Occipital lobe (tissue), 3 donors: ENCODE measurements at places on chromosomes 16 and 17.

DNA sequence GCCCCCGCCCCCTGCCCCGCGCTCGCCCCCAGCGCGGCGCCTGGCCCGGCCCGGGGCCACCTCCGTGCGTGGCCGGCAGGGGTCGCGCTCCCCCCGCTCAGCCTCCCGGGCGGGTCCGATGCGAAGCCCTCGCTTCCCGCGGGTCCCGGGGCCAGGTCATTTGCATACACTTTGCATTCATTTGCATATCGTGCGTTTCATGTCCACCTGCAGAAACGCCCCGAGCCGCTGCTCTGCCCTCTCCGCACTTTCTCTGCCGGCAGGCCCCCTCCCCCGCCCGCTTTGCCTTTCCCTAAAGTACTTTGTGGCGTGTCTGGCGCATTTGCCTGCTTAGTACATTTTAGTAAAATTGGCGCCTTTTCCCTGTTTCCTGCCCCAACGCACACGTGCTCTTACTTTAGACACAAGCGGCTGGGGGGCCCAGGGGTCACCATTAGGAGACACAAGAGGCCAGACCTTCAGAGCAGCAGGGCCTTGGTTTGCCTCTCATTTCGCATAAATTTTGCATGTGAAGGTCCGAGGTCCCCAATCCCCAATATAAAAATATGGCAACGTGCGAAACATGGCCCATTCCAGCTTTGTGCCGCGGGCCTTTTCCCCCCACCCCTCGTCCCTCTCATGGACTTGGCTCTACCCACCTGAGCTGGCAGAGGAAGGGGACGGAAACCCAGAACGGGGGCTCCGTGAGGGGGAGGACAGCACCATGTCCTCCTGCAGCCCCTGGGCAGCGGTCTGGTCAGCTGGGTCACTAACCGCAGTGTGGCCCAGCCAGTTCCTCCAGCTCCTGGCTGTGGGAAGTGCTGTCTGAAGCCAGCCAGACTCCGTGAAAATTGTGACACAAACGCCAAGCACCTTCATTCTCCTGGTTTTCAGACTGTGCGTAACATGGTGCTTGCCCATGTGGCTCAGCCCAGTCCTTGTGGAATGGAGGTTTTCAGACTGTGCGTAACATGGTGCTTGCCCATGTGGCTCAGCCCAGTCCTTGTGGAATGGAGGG lies 34.8 kb downstream of the CBFA2T3 start:
- DNase-seq, result no peak

DNA sequence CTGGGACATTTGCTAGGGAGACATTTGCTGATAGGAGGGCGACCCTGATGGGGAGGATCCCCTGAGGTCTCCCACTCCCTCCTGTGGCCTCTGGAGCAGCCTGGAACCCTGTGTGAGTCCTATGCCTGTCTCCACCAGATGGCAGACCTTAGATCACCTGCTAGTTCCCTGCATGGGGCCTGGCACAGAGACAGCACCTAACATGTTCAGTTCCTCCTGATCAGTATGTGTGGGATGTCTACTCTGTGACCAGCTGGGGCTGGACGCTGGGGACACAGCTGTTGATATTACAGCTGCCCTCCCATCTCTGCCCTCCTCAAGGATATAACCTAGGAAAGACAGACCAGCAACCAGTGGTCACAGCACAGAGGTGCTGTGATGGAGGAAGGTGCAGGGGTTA lies 1.1 kb upstream of the ADCY7 start:
- DNase-seq, result no peak

DNA sequence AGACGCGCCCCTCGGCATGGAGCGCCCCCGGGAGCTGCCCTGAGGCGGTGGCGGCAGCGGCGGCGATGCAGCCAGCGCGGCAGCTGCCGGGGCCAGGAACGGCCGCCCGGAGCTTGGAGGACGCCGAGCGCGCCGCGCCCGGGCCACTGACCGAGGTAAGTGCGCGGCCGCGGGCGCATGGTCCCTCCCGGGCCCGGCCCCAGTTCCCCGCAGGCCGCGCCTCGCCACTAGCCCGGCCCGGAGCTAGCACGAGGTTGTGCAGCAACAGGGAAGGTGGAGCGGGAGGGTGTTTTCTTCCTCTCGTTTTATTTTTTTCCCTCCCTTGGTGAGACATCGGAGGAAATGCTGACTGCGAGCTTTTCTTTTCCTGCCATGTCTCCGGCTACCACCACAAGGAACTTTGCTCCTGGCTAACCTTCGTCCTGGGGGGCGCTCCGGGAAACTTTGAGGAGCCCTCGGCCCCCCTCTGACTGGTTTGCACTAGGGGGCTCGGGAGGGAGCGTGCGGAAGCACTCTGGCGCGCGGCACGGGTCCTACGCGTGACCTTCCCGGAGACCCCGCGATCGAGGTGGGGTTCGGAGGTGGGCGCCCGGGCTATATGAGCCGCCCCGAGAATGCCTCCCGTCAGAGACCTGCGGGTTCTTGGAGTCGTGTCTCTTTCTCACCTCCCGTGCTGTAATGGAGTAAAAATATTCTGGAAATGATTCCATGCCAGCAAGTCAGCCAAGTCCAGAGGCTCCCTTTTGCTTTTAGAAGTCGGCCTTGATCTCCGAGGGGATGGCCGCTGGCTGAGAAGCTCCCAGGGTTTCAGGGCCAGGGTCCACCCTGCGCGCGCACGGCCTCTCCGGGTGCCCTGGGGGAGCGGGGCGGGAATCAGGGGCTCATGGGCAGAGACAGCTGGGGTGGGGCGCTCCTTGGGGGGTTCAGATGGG lies 868 bp downstream of the KCNJ12 start:
- no peak for DNase-seq

DNA sequence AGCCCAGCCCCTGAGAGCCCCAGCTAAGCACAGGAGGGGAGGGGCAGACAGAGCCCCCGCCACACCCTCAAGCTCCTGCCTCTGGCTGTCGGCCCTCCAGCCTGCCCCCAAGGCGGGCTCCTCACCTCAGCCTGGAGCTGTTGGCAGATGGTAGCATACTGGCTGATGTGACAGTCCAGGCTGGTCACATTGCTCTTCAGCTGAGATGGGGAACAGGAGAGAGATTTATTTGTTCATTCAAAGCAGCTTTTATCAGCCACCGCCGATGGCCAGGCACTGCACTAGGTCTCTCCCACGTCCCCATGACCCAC lies 14.8 kb downstream of the KIF18B start:
- DNase-seq, result no peak

DNA sequence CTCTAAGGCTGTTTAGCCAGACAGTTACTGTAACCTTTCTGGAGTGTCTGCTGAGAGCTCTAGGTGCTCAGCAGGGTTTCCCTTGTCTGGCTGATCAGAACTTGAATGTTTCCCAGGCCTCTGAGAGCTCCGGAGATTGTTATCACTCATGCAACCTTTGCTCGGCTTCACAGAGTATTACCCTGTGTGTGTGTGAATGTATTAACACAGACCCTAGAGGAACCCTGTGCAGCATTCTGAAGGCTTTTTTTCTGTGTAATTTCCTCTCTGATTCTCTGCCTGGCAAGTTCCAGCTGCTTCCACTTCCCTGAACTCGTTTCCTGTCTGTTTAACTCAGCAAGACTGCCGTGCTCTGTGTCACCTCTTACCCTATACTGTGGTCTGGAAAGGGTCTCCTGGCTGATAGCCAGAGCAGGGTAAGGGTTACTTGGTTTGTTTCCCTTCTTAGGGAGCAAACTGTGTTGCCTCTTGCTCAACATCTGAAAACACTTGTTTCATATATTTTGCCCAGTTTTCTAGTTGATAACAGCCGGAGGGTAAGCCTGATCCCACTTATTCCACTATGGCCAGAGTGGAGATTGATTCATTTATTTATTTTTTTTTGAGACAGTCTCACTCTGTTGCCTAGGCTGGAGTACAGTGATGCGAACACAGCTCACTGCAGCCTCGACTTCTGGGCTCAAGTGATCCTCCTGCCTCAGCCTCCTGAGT lies 21.7 kb downstream of the PRMT7 start:
- DNase-seq, result no peak

- DNase-seq, result no peak
Measured at GRCh38 chr16:55832773-55833691, at the start of gene CES1. Gene CES1 (minus strand): TSS chr16:55833096. CDS start chr16:55833055, 41 bp downstream.

GRCh38 chr16:84071121-84071520 lies 28.5 kb upstream of the SLC38A8 start:
- DNase-seq, result no peak

DNA sequence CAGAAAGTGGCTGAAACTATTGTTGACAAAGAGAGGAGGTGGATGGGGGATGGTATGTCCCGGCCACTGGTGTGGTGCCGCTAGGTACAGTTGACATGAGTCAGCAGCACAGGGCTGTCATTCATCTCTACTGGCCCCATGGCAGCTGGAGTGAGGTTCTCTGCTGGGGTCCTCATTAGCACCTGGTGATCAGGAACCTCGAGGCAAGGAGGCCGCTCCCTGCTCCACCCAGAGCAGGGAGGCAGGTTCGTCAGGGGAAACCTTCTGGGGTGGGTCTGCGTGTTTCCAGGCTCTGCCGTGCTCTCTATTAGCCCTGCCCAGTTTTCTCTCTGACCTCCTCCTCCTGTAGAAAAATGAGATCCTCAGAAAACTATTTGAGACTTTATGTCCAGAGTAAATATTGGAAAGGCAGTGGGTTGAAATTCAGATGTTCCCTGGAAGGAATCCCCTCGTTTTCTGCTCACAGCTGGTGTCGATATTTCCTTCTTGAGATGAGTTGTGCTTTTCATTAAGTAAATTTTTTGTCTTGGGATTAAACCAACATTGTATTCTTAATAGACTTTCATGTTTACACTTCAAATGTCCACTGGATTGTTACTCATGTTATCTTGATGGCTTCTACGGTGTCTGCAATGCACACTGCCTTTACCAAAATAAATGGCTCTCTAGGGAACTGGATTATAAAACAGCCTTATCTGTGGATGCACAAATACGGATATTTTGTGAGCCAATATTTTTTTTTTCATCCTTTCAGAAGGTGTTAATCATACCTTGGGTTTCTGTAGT lies 7.1 kb downstream of the NTN1 start:
- DNase-seq, result no peak

- no peak for DNase-seq
Measured at GRCh38 chr16:66144641-66145040, 221.8 kb upstream of the CDH5 start.

- no peak for DNase-seq
Measured at GRCh38 chr17:28725166-28725659, 820 bp downstream of the TLCD1 start.

DNA sequence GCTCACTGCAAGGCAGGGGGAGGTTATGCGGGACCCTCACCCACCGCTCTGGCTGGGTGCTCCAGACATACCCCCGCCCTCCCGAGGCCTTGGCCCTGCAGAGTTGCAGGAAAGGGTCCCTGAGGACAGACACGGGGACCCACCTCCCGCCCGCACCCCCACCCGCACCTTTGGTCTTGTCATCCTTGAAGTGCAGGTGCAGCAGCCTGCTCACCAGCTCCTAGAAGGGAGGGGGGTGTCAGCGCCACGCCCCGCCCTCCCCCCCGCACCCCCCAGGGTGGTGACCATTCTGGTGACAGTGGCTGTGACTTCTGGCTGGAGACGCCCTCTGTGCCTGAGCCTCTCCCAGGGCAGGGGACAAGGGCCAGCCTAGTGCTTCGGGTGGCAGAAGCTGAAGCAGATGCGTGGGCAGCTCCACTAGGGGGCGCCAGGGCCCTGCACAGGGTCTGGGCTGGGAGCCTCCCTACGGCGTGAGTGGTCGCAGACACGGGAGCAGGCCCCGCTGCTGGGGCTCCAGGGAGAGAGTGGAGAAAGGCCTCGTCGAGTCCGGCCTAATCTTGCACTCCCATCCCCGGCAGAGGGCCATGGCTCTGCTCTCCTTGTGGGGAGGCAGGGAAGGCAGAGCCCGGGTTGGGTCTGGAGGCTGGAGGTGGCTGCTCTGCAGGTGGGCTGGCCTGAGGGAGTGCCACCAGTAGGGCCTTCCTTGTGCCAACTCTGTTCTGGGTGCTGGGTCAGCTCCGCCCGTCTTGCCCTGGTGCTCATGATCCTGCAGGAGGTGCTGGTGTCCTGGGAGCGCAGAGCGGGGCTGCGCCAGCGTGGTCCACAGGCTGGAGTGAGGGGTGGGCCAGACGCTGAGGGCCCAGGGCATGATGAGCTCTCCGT lies 2.7 kb downstream of the CENPX start:
- DNase-seq, result no peak
